ENCODE measurements at places on chromosomes 7 and 10.

DNA sequence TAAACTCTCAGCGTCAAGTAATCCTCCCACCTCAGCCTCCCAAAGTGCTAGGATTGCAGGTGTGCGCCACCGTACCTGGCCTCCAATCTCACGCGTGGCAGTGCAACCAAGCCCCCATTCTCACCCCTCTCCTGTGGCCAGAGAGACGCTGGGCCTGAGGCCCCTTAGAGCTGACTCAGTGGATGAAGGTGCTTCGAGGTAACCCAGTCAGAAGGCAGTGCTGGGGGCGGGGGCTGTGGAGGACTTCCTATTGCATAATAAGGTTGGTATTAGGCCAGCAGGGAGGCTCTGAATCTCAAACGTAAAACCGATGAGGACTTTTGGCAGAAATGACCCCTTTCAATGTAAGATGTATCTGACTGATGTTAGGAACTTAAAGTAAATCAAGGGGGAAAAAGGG, 229.3 kb downstream of the USP6NL start:
- DNase-seq, result no peak

GRCh38 chr7:69640925-69641594, 42.8 kb downstream of the AUTS2 start:
- no peak for DNase-seq

- DNase-seq, result no peak
Observed at GRCh38 chr7:129777993-129778769, 166.7 kb downstream of the NRF1 start.

DNA sequence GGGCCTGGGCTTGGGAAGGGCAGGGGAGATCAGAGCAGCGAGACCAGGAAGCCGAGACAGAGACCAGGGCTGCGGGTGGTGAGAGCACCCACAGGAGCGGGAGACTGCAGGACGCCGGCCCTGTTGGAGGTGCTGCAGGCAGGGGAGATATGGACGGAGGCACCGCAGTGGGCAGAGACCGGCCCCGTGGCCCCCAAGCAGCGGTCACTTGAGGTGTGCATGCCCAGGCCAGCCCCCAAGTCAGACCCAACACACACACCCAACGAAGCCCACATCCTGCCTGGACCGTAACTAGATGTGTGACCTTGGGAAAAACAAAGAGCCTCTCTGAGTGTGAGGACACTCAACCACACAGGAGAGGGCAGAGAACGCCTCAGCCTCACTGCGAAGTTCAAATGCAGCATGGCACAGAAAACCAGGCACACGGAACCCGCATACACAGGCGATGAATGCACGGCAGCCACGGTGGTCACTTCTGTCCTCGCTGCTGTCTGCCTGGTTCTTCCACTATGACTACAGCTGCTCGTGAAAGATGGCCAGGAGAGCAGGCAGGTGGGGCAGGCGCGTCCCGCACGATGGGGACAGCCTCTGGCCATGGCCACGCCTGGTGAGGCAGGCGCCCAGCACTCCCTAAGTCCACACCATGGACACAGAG, 214.7 kb downstream of the MAD1L1 start:
- no peak for DNase-seq

- DNase-seq, result no peak
Observed at GRCh38 chr10:4717670-4718069, 108.3 kb upstream of the AKR1E2 start.

- DNase-seq, result no peak
Observed at GRCh38 chr7:92782236-92782635, 54.1 kb downstream of the CDK6 start.

DNA sequence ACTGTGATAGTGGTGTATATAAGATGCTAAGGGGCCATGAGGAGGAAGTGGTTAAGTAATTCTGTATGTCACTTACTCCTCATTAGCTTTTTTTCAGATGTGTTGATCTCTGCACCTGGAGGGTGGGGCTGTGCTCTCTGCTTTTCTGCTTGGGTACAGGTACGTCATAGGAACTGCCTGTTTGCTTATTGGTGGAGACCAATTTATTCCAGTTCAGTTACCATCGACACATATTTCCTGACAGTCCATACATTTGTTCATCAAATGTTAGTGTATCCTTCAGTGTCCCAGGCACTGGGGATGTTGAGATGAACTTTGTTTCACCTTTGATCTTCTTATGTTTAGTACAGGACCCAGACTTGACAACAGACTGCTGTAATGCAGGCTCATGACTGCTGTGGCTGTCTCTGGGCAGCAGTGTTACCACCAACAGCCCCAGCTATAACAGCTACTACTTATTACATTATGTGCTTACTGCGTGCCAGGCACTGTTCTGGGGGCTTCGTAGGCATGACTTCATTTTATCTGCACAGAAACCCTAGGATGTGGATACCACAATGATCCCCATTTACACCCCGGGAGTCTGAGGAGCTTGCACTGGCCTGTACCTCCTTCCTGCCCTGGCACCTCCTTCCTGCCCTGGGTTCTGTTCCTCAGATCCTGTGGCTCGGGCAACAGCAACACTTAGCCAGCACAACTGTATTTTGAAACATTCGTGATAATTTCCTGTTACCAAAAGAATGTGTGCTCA, 87.4 kb downstream of the BUB3 start:
- DNase-seq, result no peak

DNA sequence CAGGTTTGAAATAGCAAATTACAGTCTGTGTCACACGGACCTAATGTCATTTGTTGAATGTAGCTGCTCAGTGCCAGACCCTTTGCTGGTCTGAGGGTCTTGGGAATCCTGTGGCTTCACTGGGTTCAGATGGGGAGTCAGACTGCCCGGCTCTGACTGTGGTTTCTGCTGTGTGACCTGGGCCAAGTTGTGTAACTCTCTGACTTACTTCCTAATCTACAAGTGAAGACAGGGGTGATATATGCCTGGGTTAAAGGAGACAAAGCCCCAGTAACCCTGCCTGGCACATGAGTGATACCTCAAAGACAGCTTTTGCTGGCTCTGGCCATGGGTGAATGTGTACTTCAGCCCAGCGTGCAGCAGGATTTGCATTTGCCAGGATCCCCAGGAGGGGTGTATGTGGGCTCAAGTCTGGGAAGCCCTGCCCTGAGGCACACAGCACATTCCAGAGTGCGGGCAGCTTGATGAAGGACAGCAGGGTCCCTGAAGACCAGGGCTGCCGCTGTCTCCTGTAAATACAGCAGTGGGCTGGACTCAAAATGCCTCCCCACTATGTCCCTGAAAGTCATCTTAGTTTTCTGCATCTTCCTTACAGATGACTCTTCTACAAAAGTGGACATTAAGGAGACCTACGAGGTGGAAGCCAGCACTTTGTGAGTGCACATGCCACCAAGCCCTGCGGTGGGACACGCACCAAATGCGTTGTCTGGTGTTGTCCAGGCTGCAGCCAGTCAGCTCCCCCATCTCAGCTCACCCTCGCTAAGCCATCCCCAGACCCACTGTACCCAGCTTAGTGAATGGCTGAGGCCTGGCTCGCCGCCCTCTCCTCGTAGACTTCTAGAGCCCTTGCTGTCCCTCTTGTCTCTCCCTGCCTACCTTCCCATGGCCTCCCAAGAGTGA, 16.4 kb downstream of the NACAD start:
- DNase-seq, result no peak

DNA sequence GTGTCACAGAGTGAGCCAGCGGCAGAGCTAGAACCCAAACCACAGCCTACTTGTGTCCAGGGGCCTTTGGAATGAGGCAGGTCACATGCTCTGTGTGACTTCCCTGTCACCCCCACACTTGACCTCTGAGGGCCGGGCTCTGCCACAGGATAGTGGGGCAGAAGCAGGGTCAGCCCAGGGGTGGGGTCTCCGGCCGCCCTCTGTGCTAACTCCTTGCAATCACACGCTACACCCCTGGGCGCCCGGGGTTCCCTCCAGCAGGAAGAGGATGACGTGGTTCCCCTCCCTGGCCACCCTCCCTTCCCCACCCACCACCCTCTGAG, 19.8 kb downstream of the TECPR1 start:
- DNase-seq, result no peak

GRCh38 chr7:14177876-14178275, 188.4 kb upstream of the ETV1 start:
- DNase-seq, result no peak

GRCh38 chr7:112708236-112708635, 82.0 kb downstream of the TMEM168 start:
- DNase-seq, result no peak

GRCh38 chr7:110448918-110449317, 642.0 kb upstream of the LRRN3 start:
- DNase-seq, result no peak

GRCh38 chr10:132237871-132238270, 51.1 kb downstream of the DPYSL4 start:
- no peak for DNase-seq

- peak; percentile 93 for DNase-seq
Observed at GRCh38 chr7:47266799-47267198, 315.1 kb downstream of the TNS3 start.
